Bronchial epithelial cell (primary cell): ENCODE measurements at places on chromosomes 5 and 9.

DNA sequence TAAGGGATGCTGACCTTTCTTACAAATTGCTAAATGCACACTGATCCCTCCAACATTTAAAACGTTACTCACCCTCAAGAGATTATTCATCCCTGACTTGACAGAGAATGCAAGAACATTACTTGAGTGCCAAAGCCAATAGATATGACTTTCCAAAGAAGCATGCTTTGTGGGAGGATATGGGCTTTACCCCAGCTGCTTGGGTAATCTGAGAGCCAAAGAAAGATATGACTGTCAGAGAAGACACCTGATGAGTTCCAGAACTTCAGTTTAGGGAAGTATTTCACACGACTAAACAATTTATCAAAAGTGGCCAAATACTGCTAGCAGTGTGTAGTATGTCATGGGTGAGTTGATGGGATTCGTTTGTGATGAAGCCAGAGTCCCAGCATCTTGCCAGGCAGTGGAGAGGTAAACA lies 7.4 kb upstream of the SPDL1 start:
- DNase-seq: peak; percentile 88

GRCh38 chr9:6644346-6645104 lies 1.0 kb downstream of the GLDC start:
- no peak for DNase-seq

DNA sequence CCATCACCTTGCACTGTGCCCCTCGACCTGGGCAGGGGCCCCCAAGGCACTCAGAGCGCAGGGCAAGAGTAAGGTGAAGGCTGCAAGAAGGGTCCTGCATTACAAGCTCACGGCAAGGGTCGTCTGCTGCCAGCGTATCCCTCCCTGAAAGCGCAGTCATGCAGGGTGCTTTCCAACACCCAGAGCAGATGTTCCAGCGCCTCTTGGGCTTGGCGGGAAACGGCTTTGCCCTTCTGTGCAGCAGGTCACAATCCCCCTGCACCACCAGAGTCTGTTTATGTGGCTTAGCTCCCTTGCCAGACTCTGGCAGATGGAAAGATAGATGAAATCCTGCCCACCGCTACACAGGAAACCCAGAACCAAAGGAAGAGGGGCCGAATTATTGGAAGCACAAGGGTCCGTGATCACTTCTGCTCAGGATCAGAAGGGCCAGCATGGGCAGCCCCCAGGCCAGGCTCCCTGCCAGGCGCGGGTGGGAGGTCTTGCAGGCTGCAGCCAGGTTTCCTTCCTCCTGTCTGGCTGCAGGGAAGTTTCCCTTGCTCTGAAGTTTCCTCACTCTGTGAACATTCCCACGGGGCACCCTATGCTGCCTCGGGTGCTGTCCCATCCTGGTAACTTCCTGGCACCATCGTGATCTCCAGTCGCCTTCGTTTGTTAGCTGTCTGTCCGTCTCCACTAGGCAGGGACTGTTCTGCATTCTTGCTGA lies 132.2 kb downstream of the ZNF354C start:
- no peak for DNase-seq

DNA sequence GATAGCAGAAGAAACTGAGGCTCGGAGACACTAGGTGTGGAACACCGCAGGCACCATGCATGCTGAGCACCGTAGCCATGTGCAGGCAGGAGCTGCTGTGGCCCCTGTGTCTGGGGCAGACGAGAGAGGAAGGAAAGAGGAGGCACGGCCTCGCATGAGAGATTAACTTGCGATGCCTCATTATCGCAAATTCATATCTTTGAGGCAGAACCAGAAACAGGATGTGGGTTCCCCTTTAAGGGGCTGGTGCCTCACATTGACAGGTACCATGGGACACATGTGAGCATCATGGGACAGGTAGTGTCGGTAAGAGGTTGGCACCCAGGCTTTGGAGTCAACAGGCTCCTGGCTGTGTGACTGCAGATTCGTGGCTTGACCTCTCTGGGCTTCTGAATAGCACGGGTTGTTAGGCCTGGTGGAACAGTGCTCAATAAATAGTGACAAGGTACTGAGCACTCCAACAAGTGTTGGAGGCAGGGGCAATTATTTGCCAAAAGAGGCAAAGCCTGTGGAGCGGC lies 40.8 kb downstream of the NAIF1 start:
- DNase-seq: no peak

- DNase-seq: peak; percentile 33
These were observed 119.0 kb downstream of the TRIM32 start for GRCh38 chr9:116806075-116806474.

- DNase-seq: peak; percentile 65
These were observed 4.7 kb upstream of the TNIP1 start for GRCh38 chr5:151085517-151086041.

DNA sequence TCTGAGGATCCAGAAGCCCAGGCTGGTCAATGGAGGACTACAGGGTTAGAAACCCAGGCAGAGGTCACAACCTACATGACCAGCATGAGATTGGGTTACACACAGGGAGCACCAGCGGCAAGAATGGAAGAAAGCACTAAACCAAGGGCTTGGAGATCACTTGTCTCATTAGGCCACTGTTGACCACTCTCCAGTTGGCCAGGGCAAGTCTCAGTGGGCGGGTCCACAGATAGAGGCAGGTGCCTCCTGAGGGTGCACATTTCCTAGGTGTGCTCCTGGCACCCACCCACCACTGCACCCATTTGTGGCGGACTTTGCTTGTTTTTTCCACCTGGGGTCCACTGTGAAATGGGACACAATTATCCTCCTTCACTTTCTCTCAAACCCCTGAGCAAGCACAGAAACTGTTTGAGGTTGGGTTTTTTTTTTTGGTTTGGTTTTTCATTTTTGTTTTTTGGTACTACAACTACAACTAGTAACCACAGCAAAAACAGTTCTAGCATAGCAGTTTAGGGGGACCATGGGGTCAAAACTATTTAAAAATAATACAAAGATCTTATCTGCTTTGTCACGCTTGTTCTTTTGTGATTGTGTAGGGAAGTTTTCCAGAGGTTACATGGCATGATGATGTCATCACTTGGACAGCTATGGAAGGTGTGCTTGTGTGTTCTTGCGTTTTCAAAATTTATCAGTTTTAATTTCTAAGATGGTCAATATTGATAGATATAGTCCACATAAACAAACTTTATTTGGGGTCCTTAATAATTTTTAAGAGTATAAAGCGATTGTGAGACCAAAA lies 6.1 kb downstream of the NPR2 start:
- DNase-seq: peak; percentile 24

GRCh38 chr5:159800131-159800840 lies 116.0 kb upstream of the ADRA1B start:
- DNase-seq: no peak

GRCh38 chr5:62431735-62432620 lies 19.4 kb downstream of the IPO11 start:
- DNase-seq: no peak

DNA sequence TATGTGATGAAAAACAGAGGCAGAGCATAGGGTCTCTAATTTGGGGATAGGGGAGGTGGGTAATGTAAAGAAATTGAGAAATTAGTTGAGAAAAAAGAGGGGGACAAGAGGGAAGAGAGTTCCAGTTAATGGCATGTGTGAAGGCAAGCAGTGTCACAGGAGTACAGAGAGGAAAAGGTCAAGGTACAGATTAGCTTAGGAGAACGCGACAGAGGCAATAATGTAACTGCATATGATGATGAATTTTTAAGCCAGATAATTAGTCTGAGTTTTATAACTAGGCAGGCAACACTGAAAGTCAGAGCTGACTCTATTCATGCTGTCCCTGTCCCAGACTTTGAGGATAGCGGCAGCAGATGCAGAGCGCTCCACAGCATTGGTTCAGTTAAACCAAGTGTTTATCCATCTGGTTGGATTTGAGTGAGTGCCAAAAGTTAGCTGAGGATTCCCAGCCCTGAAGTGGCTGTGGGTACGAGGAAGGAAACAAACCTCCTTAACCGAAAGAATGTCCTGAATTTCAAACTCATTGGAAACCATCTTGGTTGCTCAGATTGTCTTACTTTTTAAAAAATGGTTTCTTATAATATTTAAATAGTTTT lies 315.2 kb downstream of the ARHGAP26 start:
- no peak for DNase-seq

GRCh38 chr5:79133121-79133656 lies 21.6 kb downstream of the BHMT start:
- DNase-seq: peak; percentile 61

GRCh38 chr9:98978231-98978681 lies 34.5 kb downstream of the COL15A1 start:
- DNase-seq: no peak
